Ascending aorta (tissue), 2 donors: ENCODE measurements at places on chromosomes 6 and 20.

- DNase-seq, result no peak
These were observed 41.3 kb upstream of the TAGAP start for GRCh38 chr6:159086033-159086618.

DNA sequence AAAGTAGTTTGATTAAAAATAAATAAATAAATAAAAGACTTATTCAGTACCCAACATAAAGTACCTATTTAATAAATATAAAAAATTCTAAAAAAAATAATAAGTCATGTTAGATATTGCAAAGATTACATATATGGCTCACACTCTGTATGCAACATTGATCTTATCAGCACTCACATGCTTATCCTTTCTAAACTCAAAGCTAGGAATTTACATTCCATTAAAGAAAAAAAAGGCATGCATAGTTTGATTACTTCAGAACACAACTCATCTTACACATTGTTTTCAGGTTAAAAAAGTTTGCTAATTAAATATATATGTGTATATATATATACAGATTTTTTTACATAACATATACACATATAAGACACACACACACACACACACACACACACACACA lies 96.4 kb downstream of the FILIP1 start:
- DNase-seq, result no peak

- no peak for DNase-seq
These were observed 23.1 kb downstream of the LBP start for GRCh38 chr20:38369389-38369788.

DNA sequence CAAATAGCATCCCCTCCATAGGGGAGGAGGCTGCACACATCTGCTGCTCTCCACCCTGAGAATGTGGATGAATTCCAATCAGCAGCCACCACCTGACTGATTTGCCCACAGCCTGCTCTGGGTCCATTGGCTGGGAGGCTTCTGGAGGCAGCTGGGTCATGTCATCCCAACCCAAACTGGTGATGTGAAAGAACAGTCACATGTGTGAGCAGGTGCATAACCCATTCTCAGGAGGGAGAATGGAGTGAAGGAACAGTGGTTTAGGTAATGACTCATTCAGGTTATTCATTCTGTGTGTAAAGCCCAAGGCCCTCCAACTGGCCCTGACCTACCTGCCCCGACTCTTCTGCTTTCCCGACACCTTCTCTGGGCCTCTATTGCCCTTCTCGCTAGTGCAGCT lies 90.9 kb upstream of the GCM1 start:
- no peak for DNase-seq

DNA sequence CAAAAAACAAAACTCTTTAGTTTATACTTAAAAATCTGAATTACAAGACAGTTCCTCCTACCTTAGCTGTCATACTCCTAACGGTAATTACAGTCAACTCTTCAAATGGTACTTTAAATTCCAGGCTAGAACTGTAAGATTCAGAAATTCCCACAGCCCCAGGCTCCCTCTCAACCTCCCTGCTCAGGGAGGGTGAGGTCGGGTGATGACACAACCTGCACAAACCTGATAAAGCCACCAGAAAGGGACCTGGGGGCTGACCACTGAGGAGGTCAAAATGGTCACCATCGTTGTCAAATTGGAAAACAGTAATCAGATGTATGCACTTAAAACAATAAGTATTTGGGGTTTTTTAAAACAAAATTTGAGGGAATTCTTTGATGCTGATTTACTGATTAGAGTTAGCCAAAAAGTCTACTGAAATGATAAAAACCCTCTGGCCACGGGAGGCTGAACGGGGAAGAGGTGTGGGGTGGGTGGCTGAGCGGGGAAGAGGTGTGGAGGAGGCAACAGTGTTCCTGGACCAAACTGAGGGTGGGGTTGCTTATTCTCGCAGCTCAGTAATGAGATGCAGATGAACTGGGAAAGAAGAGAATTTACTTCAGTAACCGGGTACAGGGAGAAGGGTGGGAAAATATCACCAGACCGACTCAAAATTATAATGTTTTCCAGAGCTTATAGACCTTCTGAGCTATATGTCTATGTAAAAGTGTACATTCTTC lies 52.4 kb downstream of the SLC22A1 start:
- no peak for DNase-seq

GRCh38 chr6:11427723-11428245 lies 109.8 kb upstream of the TMEM170B start:
- no peak for DNase-seq

GRCh38 chr6:116266803-116267202 lies 12.9 kb downstream of the TSPYL1 start:
- DNase-seq, result no peak
